NCI-H187 treated with DMSO at 0.1 percent for 48 hours (cell line): ENCODE measurements at places on chromosomes 11 and 22.

- no peak for DNase-seq
Observed at GRCh38 chr22:37552524-37553163, 7.6 kb upstream of the CDC42EP1 start.

- no peak for DNase-seq
Observed at GRCh38 chr22:23626286-23626975, 5.7 kb downstream of the DRICH1 start.

DNA sequence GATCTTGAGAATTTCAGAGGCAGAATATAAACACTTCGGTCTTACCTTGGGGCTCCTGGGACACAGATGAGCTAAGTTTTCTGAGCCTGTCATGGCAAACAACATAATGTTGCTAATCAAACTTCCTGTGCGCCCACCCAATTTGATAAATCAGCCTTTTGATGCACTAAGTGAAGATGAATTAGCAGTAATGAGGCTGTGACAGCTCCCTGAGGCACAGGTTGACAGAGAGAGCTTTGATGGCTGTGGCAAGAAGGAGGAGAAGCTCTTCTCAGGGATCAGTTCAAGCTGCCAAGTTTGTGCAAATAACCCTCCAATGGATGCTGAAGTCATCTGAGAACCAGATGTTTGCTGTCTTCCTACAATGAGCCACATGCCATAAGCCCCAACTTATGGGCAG is 34.4 kb downstream of the DRD2 start:
- DNase-seq = no peak

GRCh38 chr11:14638561-14638960 is 5.0 kb upstream of the PDE3B start:
- no peak for DNase-seq
